SJCRH30 (cell line): ENCODE measurements at places on chromosomes 11 and 22.

DNA sequence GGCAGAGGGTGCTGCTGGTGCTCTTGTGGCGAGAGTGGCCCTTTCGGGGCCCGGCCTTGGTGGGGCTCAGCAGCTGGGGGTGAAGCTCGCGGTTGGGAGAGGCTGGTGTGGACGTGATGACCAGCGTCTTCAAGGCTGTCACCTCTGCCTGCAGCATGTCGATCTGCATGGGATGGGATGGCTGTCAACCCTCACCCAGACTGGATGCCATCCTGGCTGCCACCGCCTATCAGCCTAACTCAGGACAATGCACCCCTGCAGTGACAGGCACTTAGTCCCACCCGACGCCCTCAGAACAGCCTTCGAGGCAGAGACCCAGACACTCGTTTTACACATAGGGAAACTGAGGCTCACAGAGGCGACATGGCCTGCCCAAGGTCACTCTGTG is 10.8 kb downstream of the RAB3IL1 start:
- no peak for DNase-seq

- DNase-seq, result peak; percentile 24
Observed at GRCh38 chr11:132886335-132886734, 646.0 kb downstream of the OPCML start.

- no peak for DNase-seq
Observed at GRCh38 chr11:4677948-4678347, 19.7 kb downstream of the OR51E2 start.

GRCh38 chr22:28097627-28098026 is 178.6 kb upstream of the PITPNB start:
- DNase-seq, result peak; percentile 74

DNA sequence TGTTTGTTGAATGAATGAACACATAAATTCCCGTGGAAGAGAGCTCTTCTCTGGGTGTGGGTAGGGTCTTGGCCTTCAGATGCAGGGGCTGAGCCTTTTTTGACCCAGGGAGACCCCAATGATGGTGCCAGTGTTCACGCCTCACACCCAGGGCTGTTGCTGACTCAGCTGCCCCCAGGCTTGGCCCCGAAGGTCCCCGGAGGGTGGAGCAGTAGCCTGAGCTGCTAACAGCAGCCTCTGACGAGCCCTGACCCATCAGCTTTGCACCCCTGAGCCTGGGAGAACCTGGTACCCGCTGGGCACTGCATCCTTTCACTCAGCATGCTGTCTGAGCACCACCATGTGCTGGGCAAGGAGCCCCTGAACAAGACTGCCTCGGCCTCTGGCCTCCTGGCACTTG is 23.9 kb downstream of the NFAM1 start:
- no peak for DNase-seq

DNA sequence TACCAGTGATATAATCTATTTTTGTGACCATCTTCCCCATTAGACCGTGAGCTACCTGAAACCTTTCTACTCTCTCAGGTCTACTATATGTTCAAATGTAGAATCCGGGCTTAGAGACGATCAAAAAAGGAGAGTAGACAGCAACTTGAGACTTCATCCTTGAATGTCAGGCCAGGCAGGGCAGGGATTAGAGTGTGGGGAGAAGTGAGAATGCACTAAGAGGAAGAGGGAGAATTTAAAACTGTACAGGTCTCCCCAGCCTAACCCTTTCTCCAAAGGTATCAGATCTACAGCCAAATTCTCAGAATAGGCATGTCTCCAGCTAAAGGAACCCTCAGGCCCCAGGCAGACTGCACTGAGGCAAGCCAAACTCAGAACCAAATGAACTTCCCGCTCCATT is 935 bp downstream of the LAMTOR1 start:
- DNase-seq, result no peak

- peak; percentile 64 for DNase-seq
Observed at GRCh38 chr11:119474682-119475596, 52.0 kb upstream of the THY1 start.

- DNase-seq, result no peak
Observed at GRCh38 chr11:64063777-64064176, 28.0 kb downstream of the FLRT1 start.

DNA sequence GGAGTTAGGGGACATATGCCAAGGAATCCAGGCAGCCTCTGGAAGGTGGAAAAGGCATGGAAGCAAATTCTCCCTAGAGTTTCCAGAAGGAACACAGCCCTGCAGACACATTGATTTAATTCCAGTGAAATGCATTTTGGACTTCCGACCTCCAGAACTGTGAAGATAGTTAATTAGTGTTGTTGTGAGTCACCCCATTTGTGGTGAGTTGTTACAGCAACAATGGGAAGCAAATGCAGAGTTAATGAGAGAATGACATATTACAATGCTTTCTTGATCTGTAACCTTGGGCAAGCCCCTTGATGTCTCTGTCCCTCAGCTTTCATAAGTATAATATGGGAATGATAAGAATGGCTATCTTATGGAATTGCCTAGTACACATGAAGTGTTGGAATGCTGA is 178.7 kb downstream of the KIRREL3 start:
- no peak for DNase-seq

- no peak for DNase-seq
Observed at GRCh38 chr22:39087881-39088684, 9.0 kb upstream of the APOBEC3H start.

DNA sequence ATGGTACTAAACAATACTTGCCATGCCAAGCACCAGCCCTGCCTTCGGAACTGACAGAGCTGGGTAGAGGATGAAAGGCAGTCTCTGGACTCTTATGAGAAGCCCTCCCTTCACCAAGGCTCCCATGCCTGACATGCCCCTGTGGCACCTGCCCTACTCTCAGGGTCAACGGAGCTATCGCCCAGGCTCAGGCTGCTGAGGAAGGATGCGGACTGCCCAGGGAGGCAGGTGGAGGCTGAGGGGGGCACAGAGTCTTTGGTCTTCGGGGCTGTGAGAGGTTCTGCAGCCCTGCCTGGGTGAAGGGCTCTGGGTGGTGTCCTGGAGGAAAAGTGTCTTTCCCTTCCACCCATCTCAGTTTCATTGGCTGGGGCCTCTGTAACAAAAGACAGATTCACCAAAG is 290.8 kb upstream of the B3GAT1 start:
- no peak for DNase-seq

DNA sequence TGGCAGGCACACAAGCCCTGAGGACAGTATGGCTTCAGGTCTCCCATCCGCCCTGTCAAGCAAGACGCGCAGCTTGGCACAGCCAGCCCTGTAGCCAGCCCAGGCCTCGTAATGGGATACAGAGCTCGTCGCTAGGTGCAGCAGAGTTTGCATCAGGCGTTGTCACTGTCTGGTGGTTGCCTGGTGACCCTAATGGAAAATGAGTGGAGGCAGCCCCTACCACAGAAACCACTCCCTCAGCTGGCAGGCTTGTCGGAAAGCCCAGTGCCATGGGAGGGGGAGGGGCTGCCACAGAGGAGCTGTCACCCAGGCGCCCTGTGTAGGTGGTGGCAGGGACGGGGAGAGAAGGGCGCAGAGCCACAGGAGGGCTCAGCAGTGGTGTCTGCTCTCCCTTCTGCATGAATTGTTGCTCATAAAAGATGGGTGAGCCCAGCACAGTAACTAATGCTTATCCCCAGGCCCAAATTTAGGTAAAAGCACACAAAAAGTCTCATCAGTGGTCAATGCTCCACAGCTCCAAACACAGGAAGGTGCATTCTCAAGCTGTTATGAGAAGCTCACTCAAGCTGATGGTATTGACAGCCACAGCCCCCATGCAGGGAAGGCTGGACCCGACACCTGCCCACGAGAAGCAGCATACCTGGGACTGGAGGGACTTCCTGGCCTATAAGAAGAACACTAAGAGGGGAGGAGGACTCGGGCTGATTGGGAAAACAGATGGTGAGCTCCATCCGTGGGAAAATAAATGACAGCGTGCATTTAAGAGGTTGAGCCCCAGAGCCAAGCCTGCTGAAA is 164.6 kb downstream of the ETS1 start:
- DNase-seq, result no peak

GRCh38 chr22:46063846-46064227 is 86.5 kb upstream of the PPARA start:
- no peak for DNase-seq

DNA sequence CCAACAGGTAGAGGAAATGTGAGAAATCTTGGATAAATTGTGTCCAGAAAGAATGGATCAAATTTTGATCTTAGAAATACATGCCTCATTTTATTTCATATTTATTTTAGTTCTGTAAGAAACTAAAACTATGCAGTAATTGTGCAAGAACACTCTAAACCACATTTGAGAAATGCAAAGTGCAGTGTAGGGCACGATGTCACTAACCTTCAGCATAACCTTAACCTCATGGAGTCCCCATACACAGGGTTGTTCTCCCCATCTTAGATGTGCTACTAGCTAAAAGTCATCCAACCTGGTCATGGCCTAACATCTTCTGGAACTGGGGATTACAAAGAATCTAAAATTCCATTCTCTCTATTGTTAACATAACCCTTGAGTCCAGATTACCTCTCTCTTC is 48.4 kb upstream of the ARHGAP42 start:
- no peak for DNase-seq

GRCh38 chr11:100624346-100624745 is 62.7 kb upstream of the ARHGAP42 start:
- no peak for DNase-seq

GRCh38 chr11:11243590-11244469 is 109.2 kb downstream of the CSNK2A3 start:
- peak; percentile 56 for DNase-seq

DNA sequence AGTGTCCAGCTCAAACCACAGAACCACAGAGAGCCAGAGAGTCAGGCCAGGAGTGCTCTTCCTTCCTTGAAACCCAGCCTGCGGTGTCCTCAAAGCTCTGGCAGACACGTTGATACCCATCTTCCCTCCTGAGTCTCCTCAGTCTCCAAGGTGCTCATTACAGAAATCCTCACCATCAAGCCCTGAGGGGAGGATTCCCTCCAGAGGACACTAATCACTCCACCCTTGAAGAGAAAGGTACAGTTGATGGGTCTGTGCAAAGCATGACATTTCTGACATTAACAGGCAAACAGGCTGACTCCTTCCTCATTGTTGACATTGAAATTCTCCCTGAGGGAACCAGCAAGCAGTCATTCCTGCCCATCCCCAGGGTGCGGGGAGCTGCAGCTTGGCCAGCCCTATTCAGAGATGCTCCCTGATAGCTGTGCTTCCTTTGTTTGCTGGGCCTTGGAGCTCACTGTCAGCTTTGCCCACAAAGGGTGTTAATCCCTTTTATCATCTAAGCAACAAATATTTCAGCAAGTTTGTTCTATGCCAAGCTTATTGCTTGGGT is 101.7 kb upstream of the CSNK2A3 start:
- DNase-seq, result no peak

GRCh38 chr11:45603946-45604682 is 61.3 kb downstream of the CHST1 start:
- no peak for DNase-seq

DNA sequence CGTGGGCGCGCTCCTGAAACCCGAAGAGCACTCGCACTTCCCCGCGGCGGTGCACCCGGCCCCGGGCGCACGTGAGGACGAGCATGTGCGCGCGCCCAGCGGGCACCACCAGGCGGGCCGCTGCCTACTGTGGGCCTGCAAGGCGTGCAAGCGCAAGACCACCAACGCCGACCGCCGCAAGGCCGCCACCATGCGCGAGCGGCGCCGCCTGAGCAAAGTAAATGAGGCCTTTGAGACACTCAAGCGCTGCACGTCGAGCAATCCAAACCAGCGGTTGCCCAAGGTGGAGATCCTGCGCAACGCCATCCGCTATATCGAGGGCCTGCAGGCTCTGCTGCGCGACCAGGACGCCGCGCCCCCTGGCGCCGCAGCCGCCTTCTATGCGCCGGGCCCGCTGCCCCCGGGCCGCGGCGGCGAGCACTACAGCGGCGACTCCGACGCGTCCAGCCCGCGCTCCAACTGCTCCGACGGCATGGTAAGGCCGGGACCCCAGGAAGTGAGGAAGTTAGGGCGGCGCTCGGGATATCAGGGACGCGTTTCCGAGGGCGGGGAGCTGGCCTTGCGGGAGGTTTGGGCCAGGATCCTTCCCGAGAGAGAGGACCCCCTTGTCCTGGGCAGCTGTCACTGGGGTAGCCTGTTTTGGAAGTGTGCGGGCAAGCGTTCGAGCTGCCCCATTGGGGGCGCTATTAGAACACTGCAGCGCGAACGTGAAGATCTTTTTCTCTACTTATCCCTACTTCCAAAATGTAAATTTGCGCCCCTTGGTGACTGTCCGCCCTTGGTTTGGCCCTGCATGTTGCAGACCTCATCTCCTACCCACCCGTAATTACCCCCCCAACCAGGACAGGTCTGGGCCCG is 796 bp downstream of the MYOD1 start:
- DNase-seq, result peak; percentile 73
